ENCODE measurements at places on chromosomes 7 and 10. TPM values are rescaled to one million over a fixed set of nuclear protein-coding genes. Genes with fewer than 3 reads are reported as not detected.

EIF4EBP2 gene
- total RNA-seq = 49.3 TPM

NCF1 gene
- total RNA-seq = 4.4 TPM

CFAP69 gene
- 0.33 TPM for total RNA-seq

HPSE2 gene
- total RNA-seq = 0.28 TPM

PLXDC2 gene
- total RNA-seq = 0.86 TPM

CCDC172 gene
- not detected for total RNA-seq

MMS19 gene
- total RNA-seq = 87.9 TPM

EPDR1 gene
- total RNA-seq = 0.25 TPM

SLC26A5 gene
- total RNA-seq = 0.25 TPM

PLXNA4 gene
- 20.5 TPM for total RNA-seq

ANKRD30A gene
- total RNA-seq = not detected

KAZALD1 gene
- not detected for total RNA-seq

GRID2IP gene
- 0.28 TPM for total RNA-seq

IFIT1B gene
- not detected for total RNA-seq

OPN4 gene
- not detected for total RNA-seq

TMEM236 gene
- total RNA-seq = 0.11 TPM

JAKMIP3 gene
- total RNA-seq = 0.17 TPM

LLCFC1 gene
- not detected for total RNA-seq

FRAT1 gene
- total RNA-seq = 11.7 TPM

OR13A1 gene
- total RNA-seq = not detected

RAMP3 gene
- total RNA-seq = not detected

TMEM176A gene
- total RNA-seq = not detected

SEC24C gene
- 96.3 TPM for total RNA-seq

RBM20 gene
- total RNA-seq = 0.17 TPM

TMEM229A gene
- not detected for total RNA-seq

PVRIG gene
- 86.2 TPM for total RNA-seq

PNLIPRP2 gene
- total RNA-seq = not detected

GNG11 gene
- not detected for total RNA-seq

LAMB1 gene
- total RNA-seq = not detected

CALML3 gene
- total RNA-seq = not detected

ZNF425 gene
- 1.4 TPM for total RNA-seq

ARHGEF35 gene
- 2.5 TPM for total RNA-seq

SPDYE8 gene
- not detected for total RNA-seq

PCLO gene
- not detected for total RNA-seq

AZGP1 gene
- total RNA-seq = not detected

LEP gene
- not detected for total RNA-seq

All from activated naive CD8-positive, alpha-beta T cell treated with anti-CD3 and anti-CD28 coated beads, Interleukin-2, amount 10 ng/mL, durations not matched to agents 7 days and 5 days (primary cell).